ENCODE measurements at places on chromosomes 7 and 10.

DNA sequence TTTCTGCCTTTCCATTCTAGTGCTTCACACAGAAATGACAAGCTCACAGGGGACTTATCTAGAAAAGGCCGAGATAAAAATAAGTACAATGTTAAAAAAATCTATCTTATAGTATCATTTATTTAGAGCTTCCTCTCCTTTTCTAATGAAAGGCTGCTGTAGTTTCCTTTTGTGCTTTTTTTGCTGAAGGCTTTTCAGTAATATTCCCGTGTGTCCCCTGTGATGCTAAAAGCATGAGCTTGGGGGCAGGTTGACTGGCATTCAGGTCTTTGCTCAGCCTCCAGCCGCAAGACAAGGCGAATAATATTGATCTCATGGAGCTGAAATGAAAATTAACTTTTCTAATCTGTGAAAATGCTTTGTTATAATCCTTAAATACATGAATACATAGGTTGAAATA lies 143.0 kb downstream of the ST7 start:
- no peak for DNase-seq

DNA sequence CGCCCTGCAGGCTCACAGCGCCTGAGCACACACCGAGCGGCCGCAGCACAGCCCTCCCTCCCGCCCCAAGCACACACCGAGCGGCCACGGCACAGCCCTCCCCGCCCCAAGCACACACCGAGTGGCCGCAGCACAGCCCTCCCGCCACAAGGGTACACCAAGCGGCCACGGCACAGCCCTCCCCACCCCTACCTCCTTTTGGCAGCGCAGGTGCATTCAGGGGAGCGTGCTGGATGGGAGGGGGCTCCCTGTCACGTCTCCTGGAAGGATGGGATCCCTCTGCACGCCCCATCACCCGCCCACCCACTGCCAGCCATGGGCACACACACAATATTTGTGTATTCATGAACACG lies 482.6 kb downstream of the DNAJB6 start:
- DNase-seq: no peak

DNA sequence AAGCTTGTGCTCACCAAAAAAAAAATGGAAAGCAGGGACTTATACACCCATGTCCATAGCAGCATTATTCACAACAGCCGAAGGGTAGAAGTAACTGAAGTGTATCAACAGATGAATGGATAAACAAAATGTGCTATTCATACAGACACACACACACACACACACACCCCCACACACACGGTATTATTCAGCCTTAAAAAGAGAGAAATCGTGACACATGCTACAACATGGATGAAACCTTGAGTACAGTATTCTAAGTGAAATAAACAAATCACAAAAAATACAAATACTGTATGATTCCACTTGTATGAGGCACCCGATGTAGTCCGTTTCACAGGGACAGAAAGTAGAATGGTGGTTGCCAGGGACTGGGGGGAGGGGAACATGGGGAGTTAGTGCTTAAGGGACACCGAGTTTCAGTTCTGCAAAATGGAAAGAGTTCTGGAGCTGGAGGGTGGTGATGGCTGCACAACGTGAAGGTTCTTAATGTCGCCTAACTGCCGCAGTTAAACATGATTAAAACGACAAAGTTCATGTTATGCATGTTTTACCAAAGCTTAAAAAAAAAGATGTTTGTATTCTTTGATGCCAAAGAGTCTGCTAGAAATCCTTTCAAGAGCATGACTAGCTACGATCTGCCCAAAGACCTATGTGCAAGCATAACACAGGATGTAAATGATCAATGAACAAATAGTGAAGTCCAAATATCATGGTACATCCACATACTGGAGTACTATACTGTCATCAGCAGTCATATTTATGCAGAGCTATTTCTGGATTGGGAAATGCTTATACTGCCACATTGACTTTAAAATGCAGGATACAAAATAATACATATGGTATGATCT lies 7.2 kb downstream of the TNS3 start:
- no peak for DNase-seq

- DNase-seq: no peak
Observed at GRCh38 chr10:122567056-122567660, 6.6 kb downstream of the DMBT1 start.

- no peak for DNase-seq
Observed at GRCh38 chr10:25818751-25819150, 115.3 kb upstream of the MYO3A start.

DNA sequence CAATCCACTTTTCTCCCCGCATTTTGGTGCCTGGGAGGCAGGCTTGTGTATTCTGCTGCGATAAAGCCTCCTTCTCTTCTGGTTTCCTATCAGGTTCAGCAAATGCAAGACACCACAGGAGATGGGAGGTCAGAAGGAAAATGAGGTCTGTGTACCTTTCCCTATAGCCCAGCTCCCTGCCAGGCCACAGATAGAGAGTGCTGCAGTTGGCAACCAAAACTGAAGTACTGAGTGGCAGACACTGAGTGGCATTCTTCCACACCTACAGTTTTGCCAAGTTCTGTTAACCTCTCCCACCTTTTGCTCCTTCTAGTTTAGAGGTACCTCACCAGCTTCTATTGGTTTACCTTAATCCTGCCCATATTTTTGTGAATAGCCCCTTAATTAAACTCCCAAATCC lies 948.4 kb downstream of the SORCS1 start:
- no peak for DNase-seq

Measured in NCI-H187 (cell line).